Activated CD8-positive, alpha-beta memory T cell treated with anti-CD3 and anti-CD28 coated beads for 4 hours (primary cell): ENCODE measurements at places on chromosomes 12 and 14.

GRCh38 chr14:49992448-49992847 lies 99.6 kb downstream of the ARF6 start:
- DNase-seq: no peak

DNA sequence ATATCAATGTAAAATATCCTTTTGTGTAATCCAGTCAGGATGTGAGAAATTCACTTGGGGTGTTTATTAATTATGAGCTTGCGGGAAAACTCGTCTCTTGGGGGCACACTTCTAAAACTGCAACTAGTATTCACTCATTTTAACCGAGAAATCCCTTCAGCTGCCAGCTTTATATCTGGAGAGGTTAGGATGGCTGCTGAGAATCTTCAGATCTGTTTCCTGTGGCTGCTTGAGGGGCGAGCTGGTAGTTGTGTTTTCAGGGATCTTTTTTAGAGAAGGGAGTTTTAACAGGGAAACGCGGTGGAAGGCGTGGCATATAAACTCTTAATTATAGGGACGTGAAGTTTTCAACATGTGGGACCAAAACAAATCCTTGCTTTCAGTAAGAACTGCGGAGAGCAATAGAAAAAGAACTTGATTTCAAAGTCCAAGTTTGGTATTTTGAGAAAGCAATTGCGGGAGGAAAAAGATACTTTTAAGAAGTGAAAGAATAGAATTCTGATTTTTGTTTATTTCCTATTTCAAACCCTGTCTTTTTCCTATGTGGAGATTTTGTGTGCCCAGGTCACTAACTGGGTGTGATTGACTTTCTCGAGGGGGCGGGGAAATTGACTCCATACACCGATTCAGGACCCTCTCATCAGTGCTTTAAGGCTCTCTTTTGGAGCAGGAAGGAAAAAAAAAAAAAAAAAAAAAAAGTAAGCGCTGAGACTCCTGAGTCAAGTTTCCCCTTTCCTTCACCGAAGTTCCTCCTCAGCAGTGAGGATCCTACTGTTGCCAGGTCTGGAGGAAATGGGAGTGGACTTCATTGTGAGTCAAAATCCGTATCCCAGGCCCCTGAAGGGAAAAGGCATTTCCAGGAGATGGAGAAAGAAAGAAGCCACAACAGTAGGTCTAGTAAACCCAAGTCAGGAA lies 1.1 kb downstream of the PPFIBP1 start:
- DNase-seq: no peak

- no peak for DNase-seq
Observed at GRCh38 chr12:78959556-78959955, 95.0 kb downstream of the SYT1 start.

DNA sequence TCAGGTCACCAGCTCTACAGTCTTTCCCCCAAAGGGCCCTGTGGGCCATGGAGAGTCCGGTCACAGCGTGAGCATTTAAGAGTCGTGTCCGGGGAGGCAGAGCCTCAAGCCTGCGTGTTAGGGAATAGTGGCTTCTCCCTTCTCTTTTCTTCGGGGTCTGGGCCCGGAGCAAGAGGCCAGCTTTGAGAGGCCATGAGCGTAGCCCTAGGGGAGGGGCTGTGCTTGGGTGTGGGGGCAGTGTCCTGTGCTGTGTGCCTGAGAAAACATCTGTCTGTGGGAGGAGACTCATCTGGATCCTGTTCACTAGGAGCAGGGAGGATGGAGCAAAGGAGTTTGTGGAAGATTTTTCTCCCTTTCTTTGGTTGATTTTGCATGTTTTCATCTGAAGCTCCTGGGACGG lies 5.3 kb downstream of the LRP1-AS start:
- DNase-seq: no peak

DNA sequence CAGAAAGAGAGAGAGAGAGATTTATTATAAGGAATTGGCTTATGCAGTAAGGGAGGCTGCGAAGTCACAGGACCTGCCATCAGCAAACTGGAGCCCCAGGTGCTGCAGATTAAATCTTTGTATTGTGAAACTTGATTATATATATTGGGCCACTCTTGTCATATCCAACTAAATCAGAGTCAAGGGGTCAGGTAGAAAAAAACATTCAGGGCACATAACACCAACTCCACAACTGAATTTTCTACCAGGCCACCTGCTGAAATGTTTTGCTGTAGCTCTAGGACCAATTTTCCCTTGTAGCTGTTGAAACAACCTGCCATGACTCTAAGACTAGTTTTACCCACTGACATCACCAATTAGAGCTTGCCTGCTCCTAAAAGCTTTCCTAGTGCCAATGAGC lies 1240.8 kb downstream of the SLC16A7 start:
- no peak for DNase-seq

- no peak for DNase-seq
Observed at GRCh38 chr14:95488376-95489213, 27.9 kb downstream of the SYNE3 start.

GRCh38 chr14:30559638-30560091 lies 707 bp downstream of the G2E3 start:
- no peak for DNase-seq

- DNase-seq: no peak
Observed at GRCh38 chr12:109069307-109070271, 17.2 kb downstream of the USP30 start.

DNA sequence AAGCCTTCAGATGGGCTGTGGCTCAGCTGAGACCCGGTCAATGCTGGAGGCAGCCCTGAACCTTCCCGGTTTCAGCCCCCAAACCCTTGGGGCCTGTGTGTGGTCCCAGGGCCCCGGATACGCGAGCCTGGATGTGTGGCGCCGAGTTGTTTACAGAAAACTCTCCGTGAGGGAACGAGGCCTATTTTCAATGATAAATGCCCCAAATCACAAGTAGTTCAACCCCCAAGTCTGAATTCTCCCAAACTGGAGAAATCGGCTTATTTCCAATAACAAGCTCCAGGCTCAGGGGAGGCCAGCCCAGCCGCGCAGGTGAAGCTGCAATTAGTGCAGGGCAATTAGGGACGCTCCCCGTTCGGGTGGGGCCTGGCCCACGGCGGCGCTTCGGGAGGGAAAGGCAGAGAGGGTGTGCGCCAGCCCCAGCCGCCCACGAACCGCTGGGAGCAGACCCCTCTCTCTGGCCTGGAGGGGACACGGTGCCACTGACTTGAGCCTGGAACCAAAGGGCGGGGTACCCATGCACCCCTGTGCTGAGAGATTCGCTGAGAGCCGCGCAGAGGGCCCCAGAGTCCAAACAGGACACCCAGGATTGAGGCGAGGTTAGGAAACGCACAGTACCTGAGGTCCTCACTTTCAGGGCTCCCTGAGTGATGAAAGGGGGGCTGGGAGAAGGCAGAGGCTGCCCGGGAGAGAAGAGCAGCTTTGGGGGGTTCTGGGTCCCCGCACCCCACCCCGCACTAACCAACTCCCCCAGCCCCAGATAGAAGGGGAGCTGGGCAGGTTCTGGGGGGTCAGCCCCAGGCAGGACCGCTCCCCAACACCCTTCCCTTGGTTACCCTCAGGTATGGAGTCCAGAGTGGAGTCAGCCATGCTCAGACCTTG lies 14.2 kb upstream of the ANKRD9 start:
- DNase-seq: no peak

DNA sequence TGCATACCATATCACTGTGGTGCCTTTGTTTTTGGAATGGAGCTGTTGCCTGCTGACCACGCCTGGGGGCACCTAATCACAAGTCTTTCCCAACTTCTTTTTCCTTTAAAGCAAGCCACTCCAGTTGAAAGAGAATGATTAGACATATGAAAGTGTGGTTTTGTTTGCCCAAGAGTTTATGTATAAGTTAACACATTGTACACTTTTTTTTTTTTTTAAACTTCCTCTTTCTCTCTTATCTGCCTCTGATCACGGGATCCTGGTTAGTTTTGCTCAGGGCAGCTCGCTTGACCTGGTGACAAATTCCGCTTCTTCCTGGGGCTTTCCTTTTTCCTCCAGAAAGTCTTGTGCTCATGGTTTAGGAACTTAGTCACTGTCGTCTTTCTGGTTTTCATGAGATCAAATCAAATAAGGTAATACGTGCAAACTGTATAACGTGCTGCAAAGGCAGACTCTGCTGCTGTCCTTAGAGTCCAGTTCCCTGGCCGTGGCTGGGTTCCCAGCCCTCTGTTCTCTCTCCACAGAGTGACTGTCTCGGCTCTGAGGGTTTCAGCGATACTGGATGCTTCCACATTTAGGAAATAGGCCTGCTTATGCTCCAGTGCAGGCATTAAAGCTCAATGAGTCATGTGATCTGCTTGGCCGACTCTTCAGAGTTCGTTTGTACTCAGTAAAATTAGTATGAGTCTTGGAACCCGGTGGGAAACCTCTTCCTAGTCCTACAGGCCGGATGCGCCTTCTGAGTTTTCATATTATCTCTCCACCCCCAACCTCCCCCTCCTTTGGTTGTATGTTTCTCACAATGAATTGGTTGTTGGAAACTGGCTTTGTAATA lies 15.2 kb downstream of the RASSF3 start:
- DNase-seq: no peak

GRCh38 chr14:51511265-51511664 lies 140.4 kb upstream of the FRMD6 start:
- no peak for DNase-seq

- DNase-seq: no peak
Observed at GRCh38 chr12:124191966-124192365, 102.9 kb upstream of the RFLNA start.

DNA sequence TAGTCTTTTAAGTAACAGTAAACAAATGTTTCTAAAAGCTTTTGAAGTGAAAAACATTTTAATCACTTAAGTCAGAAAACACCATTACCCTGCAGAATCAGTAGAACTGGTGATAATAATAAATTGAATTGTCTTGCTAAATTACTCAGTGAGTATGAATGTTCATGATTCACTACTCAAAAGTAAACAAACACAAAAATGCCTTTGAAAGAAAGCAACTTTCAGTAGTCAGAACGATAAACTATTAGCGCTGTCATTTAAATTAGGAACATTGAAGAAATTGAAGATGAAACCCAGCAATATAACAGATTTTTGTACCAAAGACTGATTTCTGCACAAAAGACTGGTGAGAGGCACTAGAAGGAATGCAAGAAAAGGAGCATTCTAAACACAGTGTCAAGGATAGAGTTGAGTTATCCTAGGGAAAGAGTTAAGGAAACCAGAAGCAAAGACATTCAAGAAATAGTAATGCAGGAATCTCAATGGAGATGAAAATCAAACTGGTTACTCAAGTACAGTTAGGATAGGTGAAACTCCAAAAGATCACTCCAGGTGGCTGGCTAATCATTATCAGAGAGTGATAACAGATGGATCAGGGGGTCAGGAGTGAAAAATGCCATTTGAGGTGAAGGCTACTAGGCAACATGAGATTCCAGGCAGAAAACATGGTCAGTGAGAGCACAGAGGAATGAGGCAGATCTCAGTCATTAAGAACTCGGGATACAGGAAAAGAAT lies 77.4 kb upstream of the ALG10 start:
- no peak for DNase-seq

DNA sequence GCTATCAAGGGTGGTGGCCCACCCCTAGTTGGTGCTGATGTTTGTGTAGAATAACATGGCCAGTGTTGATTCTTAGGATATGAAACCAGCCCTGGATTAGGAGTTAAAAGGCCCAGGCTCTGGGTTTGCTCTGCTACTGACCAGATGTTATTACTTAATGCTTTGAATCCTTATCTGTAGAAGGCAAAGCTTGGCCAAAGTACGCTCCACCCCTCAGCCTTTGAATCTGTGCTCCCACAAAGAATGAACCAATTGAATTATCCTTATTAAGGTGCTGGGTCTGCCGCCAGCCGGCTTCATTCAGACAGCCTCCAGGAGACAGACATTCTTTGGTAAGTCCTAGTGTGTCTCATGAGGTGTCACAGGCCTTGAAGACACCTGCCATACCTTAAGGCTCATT lies 41.8 kb downstream of the AKAP3 start:
- no peak for DNase-seq

- no peak for DNase-seq
Observed at GRCh38 chr12:1517734-1518525, 76.5 kb downstream of the FBXL14 start.

GRCh38 chr12:74337951-74338350 lies 199.7 kb upstream of the ATXN7L3B start:
- DNase-seq: no peak

- DNase-seq: no peak
Observed at GRCh38 chr12:68998041-68998440, 65.1 kb upstream of the CPM start.

- no peak for DNase-seq
Observed at GRCh38 chr14:74552623-74553022, 59.1 kb downstream of the ISCA2 start.

- DNase-seq: no peak
Observed at GRCh38 chr14:99873653-99874052, 80.4 kb downstream of the EML1 start.

DNA sequence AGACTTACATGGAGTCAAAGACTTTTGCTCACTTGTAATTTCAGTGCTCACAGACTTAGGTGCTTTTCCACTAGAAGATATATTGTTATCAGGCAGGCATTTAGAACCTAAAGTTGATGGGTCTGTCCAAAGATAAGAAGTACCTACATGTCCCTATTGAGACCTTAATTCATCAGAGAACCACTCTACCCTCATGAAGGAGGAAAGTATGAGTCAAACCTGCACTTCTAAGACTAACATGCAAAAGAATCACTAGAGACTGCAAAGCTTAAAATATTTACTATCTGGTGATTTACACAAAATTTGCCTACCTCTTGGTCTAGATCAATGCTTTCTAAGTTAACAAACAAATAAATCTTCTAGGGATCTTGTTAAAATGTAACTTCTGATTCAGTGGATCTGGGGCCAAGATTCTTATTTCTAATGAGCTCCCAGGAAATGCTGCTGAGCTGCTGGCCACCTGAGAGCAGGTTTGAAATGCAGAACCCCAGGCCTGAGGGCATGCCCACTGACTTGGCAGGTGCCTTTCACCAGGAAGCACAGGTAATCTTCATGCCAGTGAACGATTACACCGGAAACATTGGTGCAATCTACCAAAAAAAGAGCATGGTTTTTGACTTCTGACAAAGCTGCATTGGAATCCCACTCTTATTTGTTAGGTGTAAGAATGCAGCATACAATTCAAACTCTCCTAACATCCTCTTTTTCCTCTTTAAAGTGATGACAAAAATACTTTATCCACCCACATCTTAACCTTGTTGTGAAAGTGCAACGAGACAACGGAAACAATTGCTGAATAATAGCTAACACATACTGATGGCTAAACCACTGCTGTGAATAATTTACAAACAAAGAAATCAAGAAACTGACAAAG lies 214.2 kb downstream of the ADAMTS20 start:
- no peak for DNase-seq

GRCh38 chr14:33475623-33476022 lies 475.3 kb downstream of the EGLN3 start:
- no peak for DNase-seq

DNA sequence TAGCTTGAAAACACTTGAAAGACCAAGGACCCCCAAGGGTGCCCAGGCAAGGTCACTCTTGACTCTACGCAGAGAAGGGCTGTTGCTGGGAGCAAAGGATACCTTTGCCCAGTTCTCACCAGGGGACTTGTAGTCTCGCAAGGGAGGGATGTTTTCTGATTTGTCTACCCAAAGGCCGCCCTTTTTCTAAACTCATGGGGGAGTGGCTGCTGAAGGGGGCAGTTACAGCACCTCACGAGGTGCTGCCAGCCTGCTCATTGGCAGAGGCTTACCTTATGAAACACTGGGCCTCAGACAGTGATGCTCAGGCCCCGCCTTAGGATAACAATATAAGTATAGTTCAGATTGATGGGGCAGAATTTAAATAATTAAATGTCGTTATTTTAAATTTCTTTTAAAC lies 107.0 kb downstream of the ETV6 start:
- DNase-seq: no peak

- no peak for DNase-seq
Observed at GRCh38 chr14:103105580-103106150, 11.1 kb downstream of the EXOC3L4 start.
